ENCODE measurements at places on chromosomes 2 and 18. TPM values are rescaled to one million over a fixed set of nuclear protein-coding genes. Genes with fewer than 3 reads are reported as not detected.

Gene MBD5
- 22.8 TPM for total RNA-seq

Gene AKAIN1
- not detected for total RNA-seq

Gene PAX8
- 1.2 TPM for total RNA-seq

Gene QPCT
- 10.1 TPM for total RNA-seq

Gene HRH4
- total RNA-seq, result not detected

Gene CCDC141
- 28.9 TPM for total RNA-seq

Gene COL4A4
- 3.8 TPM for total RNA-seq

Gene UCN
- 2.6 TPM for total RNA-seq

Gene SCYGR4
- not detected for total RNA-seq

Gene SERPINB4
- total RNA-seq, result not detected

Gene SCYGR3
- not detected for total RNA-seq

Gene SATB2
- 1.0 TPM for total RNA-seq

Gene CDH2
- 205 TPM for total RNA-seq

Gene SERPINB3
- total RNA-seq, result not detected

Gene BOK
- 11.2 TPM for total RNA-seq

Gene CLIP4
- 66.5 TPM for total RNA-seq

Gene TM4SF20
- total RNA-seq, result not detected

Gene AGXT
- total RNA-seq, result not detected

Gene ASIC4
- total RNA-seq, result not detected

Gene POTEJ
- 2.6 TPM for total RNA-seq
